NCI-H774 (cell line): ENCODE measurements at places on chromosomes 5 and 9.

- no peak for DNase-seq
Measured at GRCh38 chr5:159106193-159106568, 6.5 kb upstream of the EBF1 start.

DNA sequence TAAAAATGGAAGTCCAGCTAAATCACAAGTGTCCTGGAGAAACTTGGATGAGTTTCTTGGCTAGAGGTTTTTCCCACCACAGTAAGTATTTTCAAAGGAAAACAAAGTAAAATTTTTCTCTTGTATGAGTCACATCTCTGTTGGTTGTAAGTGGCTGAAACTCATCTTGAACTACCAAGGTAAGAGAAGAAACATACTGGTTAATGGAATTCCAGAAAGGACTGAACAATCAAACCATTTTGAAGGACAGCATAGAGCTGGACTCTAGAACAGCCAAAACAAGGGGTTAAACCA is 102.8 kb upstream of the CDKN2B start:
- no peak for DNase-seq

GRCh38 chr9:35689542-35690293 is at the start of gene TPM2:
Gene TPM2 (minus strand): TSS chr9:35689925. CDS start chr9:35689817, 108 bp downstream.
- DNase-seq: no peak

DNA sequence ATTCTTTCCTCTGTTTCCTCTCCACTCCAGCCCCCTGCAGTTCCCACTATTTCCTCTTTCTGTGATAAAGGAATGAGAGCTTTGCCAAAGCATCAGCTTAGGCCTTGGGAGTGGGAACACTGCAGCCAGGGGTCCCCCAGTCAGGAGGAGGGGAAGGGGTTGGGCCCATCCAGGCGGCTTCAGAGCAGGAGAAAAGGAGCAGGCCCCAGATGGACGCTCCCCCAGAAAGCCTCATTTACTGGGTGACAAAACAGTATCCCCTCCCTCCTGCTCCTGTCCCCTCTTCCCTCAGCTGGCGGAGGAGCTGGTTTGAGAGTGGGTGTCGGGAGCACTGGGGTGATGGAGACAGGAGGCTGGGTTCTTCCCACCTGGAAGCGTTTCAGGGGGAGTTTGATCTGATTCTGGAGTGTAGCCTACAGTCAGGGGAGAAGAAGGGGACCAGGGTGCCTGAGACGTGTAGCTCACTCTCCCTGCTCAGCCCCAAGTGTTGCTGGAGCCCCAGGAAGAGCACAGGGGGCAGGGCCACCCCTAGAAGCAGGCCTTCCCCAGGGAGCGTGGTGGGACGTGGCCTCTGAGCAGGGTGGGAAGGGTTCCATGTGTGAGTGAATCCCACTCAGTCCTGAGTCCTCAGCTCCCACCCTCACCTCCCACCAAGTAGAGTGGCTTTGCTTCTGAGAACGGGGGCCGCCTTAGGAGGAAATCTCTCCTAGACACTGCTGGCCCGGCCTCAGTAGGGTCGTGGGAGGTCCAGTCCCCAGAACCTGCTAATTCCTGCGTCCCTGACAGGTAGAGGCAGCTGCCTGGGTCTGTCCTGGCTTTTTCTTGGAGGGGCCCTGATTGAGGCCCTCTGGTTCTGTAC is 173.1 kb downstream of the CACNA1B start:
- no peak for DNase-seq

GRCh38 chr5:67104859-67105258 is 91.7 kb downstream of the CD180 start:
- no peak for DNase-seq

DNA sequence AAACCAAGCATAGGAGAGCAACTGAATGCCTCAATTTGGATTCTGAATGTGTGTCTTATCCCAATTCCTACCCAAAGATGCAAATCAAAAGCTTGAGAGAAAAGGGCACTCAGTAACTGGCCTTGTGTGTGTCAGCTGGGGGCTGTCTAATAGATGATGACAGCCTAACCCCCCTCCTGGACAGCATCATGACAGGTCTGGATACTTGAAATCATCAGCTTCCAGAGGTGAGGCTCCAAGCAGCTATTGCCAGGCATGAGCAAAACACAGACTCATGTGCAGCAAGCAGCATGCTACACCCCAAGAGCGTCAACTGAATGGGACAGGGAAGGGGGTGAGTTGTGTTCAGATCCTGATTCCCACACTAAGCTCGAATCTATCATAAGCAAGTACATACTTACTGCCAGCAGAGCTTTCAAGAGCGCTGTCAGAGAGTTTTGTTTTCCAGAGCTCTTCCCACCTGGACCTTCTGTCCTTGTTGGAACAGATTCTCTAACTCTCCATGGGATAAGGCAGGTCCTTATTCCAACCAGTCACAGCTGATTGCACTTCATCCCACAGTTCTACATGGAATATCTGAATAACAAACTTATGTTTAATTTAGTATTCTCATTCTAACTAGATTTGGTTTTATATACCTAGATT is 467.5 kb downstream of the DTWD2 start:
- DNase-seq: no peak

- DNase-seq: no peak
Measured at GRCh38 chr9:36191686-36192085, 965 bp downstream of the CLTA start.

GRCh38 chr9:85615792-85616191 is 126.0 kb downstream of the AGTPBP1 start:
- no peak for DNase-seq

DNA sequence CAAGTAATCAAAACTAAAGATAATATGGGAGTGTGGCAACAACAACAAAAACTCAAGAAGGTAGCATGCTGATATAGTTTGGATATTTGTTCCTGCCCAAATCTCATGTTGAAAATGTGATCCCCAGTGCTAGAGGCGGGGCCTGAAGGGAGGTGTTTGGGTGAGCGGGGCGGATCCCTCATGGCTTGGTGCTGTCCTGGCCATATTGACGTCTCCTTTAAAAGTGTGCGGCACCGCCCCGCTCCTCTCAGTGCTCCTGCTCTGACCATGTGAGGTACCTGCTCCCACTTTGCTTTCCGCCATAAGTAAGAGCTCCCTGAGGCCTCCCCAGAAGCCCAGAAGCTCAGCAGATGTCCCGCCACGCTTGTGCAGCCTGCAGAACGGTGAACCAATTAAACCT is 25.6 kb downstream of the MED27 start:
- no peak for DNase-seq

DNA sequence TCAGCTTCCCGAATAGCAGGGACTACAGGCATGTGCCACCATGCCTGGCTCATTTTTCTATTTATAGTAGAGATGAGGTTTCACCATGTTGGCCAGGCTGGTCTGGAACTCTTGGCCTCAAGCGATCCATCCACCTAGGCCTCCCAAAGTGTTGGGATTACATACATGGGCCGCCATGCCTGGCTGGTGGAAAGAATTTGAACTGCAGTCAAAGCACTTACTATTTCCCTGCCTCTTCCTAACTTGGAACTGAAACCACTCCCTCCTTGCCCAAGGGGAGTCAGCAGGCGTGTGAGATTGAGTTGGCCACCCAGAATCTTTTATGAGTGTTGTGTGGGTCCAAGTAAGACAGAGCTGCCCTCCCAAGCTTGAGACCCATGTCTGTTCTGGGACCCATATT is 86.1 kb upstream of the PTPN3 start:
- no peak for DNase-seq

- no peak for DNase-seq
Measured at GRCh38 chr9:29126783-29127182, 1553.5 kb upstream of the C9orf72 start.

- DNase-seq: no peak
Measured at GRCh38 chr9:124735121-124735520, 36.0 kb downstream of the NR6A1 start.

DNA sequence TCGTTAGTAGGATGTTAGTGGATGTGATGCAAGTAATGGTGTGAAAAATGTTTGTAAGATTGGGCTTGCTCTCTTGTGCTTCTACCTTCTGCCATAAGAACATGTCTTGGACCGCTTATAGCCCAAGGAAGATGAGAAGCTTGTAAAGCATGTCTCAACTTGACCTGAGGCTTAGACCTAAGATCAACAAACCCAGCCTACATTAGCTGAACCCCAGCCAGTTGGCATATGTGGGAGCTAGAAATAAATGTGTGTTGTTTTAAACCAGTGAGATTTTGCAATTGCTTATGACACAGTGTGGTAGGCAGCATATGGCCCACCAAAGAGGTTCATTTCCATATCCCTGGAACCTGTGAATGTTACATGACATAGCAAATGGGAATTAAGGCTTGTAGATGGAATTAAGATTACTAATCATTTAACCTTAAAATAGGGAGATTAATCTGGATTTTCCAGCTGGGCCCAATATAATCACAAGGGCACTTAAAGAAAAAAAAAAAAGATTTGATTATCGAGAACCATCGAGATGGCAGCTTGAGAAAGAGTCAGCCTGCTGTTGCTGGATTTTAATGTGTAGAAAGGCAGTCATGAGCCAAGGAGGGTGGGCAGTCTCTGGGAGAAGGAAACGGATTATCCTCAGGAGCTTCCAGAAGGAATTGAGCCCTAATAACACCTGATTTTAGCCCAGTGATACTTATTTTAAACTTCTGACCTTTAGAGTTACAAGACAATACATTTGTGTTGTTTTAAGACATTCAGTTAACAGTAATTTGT is 27.3 kb upstream of the EDIL3 start:
- no peak for DNase-seq

DNA sequence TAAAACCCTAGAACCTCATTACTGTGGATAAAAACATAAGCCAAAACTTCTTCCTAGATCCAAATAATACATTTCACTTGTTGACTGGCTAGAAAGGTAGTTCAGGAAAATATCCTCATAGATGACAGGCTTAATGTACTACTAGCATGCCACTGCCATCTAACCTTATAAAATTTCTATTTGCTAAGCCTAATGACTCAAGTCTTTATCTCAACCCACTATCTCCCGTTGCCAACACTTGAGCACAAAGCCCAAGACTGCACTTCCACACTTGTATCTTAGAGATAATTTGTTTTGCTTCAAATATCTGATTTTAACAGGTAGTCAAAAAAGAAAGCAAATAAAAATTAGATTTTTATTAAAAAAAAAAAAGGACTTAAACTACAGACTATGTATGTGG is 42.7 kb downstream of the FBXL17 start:
- DNase-seq: no peak

DNA sequence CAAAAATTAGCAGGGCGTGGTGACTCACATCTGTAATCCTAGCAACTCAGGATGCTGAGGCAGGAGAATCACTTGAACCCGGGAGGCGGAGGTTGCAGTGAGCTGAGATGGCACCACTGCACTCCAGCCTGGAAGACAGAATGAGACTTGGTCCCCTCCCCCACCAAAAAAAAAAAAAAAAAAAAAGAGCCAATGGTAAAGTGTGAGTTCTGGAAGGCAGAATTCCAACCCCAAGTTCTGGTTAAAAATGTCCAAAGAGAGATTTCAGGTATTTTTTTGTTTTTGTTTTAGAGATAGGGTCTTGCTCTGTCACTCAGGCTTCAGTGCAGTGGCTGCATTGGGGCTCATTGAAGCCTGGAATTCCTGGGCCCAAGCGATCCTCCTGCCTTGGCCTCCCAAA is 1.6 kb upstream of the SET start:
- no peak for DNase-seq

DNA sequence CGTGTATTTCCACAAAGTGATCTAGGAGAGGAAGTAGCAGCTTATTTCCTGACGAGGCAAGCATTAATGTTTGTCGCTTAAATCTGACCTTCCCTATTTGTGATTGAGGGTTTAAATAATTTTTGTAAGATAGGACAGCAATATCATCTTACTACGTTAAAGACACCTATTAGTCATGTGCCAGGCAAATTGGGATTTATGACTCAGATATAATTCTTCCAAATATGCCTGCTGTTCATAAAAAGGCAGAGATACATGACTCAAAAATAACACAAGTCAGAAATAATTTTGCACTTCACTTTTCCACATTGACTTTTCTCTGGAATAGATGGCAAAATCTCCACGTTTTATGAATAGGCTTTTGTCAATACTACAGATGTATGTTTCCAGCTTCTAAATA is 43.0 kb upstream of the CDH12 start:
- no peak for DNase-seq

GRCh38 chr9:88740844-88741243 is 205.9 kb downstream of the NXNL2 start:
- no peak for DNase-seq

DNA sequence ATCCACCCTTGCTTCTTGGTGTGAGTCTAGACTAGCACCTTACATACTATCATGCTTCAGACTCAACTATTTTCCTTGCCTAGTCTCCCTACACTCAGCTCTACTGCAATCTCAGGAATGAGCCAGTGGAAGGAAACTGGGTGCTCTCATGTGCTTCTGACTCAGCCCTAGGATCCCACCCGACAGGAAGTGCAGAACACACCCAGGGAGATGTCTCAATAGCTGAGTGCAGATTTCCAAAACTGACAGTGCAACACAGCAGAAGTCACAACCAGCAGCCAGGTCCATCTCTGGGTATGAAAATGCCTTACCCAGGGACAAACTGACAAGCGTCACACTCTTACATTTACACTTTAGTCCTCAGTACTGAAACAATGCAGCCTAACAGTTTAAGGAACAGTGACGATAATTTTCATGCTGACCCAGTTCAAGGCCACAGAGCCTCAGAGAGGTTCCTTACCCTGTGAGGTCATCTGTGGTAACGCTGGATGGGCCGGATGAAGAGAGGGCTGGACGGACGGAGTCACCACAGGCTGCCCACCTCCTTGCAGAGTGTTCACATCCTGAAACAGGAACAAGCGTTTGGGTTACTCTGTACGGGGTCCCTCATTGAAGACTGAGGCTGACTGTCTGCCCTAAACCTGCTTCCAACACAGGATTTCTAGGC is 33.0 kb downstream of the FKBP15 start:
- DNase-seq: no peak

DNA sequence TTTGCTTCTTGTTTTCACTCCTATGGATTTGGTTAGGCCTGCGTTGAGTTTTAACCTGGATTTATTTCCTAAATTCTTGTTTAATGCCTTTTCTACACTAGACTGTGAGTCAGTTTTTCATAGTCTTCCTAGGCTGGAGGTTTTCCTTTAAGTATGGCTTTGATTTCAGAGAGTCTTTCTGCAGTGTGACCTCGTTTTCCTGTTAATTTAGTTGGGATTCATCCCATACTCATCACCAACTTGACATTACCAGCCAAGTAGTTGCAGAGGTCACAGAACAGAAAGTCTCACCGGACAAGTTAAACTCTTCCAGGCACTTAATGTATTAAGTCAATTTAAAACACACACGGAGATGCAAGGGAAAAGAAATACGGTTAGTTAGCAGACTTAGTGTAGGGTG is 29.7 kb upstream of the AUH start:
- no peak for DNase-seq

- DNase-seq: no peak
Measured at GRCh38 chr5:83219495-83219894, 142.1 kb downstream of the XRCC4 start.
